ENCODE measurements at places on chromosomes 16 and 17.

- no peak for DNase-seq
Observed at GRCh38 chr16:75081179-75081859, 35.3 kb downstream of the LDHD start.

GRCh38 chr16:84884596-84885341 is 65.0 kb downstream of the CRISPLD2 start:
- DNase-seq: no peak

GRCh38 chr16:14334366-14335080 is 263.4 kb downstream of the MRTFB start:
- DNase-seq: no peak

DNA sequence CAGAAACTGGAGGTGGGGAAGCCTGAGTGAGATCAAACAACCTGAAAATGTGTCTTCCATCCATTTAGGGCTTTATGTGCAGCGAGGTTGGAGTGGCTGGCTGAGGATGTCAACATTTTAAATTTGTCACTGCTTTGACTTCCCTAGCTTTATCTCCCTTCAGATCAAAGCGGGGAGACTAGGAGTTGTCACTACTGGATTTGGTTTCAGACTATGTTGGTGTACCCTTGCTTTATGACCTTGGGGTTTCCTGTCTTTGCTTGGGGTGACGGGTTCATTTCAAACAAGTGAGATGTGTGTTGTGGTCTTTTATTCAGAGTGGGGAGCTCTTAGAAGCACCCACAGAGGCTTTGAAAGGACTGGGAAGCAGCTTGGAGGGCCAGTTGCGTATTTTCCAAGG is 25.6 kb downstream of the MSI2 start:
- peak; percentile 47 for DNase-seq

DNA sequence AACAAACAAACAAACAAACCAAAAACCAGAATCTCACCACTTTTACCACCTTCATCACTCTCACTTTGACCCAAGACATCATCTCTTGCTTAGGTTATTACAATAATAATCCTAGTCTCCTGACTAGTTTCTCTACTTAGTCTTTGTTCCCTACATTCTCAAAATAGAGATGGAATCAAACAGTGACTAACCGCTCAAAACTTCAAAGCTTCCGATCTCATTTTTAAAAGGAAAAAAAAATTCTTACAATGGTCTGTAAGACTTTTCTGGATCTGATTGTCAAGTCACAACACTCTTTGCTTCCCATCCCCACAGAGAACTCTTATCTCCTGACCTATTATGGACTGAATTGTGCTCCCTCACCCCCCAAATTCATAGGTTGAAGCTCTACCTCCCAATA is 60.9 kb downstream of the SPAG9 start:
- DNase-seq: no peak

GRCh38 chr16:19660432-19660831 is 57.6 kb downstream of the KNOP1 start:
- DNase-seq: no peak

DNA sequence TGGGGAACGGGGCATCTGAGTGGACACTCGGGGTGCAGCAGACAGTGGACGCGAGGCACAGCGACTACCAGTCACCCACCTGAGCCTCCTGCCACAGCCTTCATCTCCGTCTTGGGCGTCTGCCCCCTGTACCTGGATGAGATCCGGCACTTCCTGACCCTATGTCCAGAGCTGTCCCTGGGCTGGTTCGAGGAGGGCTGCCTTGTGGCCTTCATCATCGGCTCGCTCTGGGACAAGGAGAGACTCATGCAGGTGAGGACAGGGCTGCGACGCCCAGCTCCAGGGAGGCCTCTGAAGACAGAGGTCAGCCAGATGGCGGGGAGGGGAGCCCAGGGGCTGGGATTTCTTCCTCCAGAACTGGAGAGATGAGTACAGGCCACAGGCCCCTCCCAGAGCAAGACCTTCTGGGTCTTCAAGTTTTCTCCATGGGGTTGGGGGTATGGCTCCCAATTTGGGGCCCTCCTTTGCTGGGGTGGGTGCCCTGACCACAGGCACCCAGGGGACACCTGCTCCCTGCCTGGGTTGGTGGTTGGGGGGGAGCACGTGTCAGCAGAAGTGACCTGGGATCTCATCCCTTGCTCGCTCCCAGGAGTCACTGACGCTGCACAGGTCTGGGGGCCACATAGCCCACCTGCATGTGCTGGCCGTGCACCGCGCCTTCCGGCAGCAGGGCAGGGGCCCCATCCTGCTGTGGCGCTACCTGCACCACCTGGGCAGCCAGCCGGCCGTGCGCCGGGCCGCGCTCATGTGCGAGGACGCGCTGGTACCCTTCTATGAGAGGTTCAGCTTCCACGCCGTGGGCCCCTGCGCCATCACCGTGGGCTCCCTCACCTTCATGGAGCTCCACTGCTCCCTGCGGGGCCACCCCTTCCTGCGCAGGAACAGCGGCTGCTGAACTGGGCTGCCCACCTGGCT is 1.9 kb downstream of the AANAT start:
- DNase-seq: no peak

- DNase-seq: no peak
Observed at GRCh38 chr17:8753136-8753975, 5.0 kb downstream of the SPDYE4 start.

- no peak for DNase-seq
Observed at GRCh38 chr16:85528528-85529387, 84.4 kb upstream of the GSE1 start.

- DNase-seq: no peak
Observed at GRCh38 chr16:56848955-56849689, 15.9 kb upstream of the SLC12A3 start.

GRCh38 chr17:72004011-72004427 is 116.8 kb upstream of the SOX9 start:
- no peak for DNase-seq

- DNase-seq: no peak
Observed at GRCh38 chr16:64841071-64841470, 280.8 kb downstream of the CDH11 start.

DNA sequence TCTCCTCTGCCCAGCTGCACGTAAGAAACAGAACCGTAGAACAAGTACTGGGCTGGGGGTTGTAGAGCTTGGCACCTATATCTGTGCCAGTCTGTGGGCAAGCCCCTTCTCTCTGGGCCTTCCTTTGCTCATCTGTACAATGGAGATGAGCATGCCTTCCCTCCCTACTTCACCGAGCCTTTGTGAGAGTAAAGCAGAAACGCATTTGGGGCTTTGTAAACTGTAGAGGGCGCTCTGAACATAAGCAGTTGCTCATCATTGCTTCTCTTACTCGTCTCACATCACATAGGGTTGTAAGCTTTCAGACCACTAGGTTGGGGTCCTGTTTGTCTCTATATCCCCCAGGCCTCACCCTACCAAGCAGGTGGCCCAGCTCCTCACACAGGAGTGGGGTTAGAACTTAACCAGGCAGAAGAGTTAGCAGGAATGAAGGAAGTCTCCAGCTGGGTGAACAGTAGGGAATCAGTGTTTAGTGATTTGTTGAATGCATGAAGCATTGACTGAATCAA is 15.1 kb downstream of the SAMD14 start:
- peak; percentile 69 for DNase-seq

DNA sequence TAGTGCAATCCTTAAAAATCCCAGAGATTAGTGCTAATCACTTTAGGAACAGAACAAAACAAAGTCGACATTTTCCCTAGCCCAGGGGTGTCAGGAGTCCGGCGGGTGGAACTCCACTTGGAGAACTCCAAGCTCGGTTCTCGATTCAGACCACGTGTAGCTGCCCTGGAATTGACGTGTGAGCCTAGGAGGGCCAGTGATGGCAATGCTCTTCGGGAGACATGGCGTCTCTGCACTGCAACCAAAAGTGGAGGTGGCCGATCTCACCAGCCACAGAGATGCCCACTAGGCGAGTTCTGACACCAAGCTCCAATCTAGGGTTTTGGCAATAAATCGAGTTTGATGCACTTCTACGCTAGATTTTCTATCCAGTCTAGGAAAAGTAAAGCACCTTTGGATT is 17.6 kb downstream of the MAP1LC3B start:
- no peak for DNase-seq

GRCh38 chr16:8670014-8670560 is 4.3 kb upstream of the ABAT start:
- no peak for DNase-seq

- DNase-seq: no peak
Observed at GRCh38 chr17:1471490-1471889, 15.5 kb upstream of the CRK start.

- DNase-seq: no peak
Observed at GRCh38 chr16:88503374-88503770, 50.3 kb downstream of the ZFPM1 start.

- DNase-seq: peak; percentile 58
Observed at GRCh38 chr17:8994319-8994718, 27.0 kb upstream of the NTN1 start.

DNA sequence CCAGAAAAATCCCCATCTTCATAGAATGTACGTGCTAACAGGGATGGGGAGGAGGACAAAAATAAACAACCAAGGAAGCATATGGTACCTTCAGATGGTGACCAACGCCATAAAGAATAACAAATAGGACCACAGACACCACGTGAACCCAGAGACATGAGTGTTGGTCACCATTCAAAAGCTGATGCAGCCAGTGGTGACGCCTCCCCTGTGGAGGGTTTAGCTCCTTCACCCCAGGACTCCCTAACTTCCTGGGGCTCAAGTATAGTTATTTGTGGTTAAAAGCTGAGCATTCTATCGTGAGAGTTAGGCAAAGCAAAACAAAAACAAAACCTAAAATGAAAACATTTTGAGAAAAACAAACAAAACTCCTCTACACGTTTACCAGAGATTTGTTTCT is 184.7 kb downstream of the SOX9 start:
- DNase-seq: no peak

DNA sequence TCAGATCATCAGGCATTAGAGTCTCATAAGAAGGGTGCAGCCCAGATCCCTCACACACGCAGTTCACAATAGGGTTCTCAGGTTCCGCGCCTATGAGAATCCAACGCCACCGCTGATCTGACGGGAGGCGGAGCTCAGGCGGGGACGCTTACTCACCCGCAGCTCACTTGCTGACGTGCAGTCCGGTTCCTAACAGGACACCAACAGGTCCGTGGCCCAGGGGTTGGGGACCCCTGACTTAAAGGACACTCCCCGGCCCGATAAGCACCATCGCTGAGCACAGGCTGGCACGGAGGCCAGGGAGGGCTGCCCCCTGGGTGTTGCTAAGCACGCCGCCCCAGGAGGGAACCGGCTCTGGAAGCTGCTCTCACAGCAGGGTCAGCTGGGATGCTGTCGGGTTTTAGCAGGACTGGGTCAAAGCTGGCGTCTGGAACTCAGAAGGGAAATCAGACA is 30.1 kb upstream of the BAHCC1 start:
- no peak for DNase-seq

GRCh38 chr17:2138318-2138717 is 83.4 kb downstream of the HIC1 start:
- DNase-seq: no peak

GRCh38 chr17:65370669-65371131 is 190.7 kb downstream of the AXIN2 start:
- DNase-seq: no peak

DNA sequence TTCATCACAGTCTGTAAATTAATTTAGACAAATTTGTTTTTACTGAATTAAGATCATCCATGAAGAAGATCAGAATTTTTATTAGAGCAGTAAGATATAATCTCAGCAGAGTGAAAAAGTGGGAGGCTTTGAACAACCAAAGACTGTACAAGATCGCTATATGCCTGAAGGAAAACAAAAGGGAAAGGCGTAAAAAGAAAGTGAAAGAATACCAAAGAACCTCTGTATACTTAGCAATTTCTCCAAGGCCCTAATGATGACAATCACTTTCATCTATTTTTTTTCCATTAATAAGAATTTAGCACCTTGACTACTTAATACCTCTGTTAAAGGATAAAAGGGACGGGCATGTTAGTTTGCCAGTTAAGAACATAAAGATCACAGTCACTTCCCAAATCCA is 38.6 kb upstream of the ABCA10 start:
- DNase-seq: no peak

- DNase-seq: no peak
Observed at GRCh38 chr17:57294629-57295501, 38.5 kb downstream of the MSI2 start.

DNA sequence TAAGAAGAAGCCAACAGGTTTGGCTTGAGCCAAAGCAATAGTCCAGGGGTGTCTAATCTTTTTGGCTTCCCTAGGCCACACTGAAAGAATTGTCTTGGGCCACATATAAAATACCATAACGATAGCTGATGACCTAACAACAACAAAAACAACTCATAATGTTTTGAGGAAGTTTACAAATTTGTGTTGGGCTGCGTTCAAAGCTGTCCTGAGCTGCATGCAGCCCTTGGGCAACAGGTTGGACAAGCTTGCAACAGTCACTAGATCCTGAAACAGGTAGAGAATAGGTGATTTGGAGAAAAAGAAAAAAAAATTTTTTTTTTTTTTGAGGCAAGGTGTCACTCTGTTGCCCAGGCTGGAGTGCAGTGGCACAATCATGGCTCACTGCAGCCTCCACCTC is 4.5 kb downstream of the CRYBA1 start:
- no peak for DNase-seq

- no peak for DNase-seq
Observed at GRCh38 chr17:80673152-80673920, 128.7 kb downstream of the RPTOR start.

DNA sequence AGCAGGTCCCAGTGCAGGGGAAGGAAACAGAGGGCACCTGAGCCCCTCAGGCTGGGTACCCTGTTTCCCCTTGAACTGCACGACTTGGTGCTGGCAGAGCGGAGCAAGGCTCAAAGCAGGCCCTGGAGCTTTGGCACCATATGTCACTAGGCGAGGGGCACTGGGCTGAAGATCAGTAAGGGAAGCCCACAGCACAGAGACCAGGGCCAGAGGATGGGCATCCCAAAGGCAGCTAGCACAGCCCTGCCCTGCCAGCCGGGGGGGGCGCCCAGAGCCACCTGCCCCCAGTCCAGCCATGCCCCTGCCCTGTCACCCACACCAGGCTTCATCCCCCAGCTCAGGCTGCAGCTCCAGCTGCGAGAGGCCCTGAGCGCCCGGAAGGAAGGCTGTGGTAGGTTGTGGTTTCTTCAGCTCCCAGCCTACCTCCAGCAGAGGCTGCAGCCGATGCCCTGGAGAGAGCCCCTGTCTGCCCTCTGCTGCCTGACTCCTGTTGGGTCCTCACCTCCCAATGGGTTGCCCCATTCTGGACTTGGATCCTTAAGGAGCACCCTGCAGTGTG is 10.9 kb downstream of the NHERF1 start:
- peak; percentile 76 for DNase-seq

DNA sequence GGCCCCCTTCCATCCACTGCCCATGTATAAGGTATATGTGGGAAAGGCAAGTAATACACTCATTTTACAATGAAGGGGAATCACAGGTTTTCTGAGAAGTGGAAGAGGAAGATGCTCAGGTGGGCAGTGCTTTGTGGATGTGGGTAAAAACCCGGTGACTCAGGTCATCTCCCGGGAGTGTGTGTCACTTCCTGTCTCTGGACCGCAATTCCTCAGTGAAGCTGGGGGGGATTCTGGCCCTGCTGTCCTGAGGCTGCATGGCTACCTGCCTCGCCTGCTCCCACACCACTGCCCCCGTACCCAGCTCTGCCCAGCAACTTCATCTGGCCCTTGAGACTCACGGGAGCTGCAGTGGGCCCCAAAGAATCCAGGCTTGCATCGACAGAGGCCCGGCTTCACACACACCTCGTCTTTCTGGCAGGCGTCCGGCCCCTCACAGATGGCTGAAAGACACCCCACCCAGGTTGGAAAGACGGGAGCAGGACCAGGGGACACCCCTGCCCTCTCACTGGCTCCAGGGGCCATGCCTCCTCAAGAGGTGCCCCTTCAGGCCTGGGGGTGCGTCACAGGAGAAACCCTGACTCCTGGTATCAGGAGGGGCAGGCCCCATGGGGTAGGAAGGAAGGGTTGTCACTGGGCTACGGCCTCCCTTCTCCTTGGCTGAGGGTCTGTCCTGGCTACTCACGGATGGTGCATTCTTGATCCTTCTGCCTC is 882 bp downstream of the SCARF1 start:
- DNase-seq: peak; percentile 54

Measured in activated CD4-positive, alpha-beta T cell treated with anti-CD3 and anti-CD28 coated beads, Interleukin-2, Interleukin-4, amounts not matched to agents 100 ng/mL and 50 ng/mL, durations not matched to agents 16 hours and 8 hours (primary cell).